ENCODE measurements at places on chromosomes 5 and 9.

- no peak for DNase-seq
Observed at GRCh38 chr9:137965177-137965795, 87.7 kb downstream of the CACNA1B start.

DNA sequence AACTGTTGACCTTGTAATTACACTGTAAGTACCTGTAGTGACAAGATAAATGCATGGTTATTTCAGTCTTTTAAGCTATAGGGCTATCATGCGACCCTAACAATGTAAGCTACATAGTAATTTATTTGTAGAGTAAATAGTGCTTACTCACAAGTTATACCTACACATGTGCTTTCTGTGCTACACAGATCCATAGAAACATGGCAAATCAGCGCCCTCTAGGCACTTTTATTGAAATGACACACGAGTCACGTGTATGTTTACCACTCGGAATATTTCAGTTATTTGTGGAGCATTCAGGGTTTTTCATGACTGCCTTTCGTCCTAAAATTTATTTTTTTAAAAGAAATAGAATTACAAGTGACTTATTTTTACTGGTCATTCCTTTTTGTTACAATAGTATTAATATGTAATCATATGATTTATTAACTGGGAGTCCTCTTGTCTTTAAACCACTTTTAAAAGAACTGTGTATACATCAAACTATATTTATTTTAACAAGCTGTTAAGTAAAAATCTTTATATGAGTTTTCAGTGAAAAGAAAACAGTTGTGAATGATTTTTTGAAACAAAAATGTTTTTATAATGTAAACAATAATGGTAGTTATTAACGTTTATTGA is 1242.3 kb upstream of the WWC1 start:
- DNase-seq = peak; percentile 59

DNA sequence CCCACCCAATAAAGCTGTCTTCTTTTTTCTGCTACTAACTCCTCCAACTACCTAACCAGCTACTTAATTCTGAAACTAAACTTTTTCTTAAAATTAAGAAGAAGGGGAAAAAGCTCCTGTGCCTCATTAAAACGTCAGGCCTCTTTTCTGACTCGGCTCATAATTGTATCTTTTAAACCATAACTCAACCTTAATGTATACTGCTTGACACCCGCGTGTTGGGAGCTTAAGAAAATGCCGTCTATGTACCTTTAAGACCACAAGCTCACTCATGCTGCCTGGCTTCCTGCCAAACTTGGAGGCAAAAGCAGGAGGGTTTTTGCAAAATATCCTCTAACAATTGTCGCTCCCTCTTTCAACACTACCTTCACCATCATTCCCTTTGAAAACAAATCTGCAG is 5.0 kb downstream of the EBF1 start:
- DNase-seq = peak; percentile 94

DNA sequence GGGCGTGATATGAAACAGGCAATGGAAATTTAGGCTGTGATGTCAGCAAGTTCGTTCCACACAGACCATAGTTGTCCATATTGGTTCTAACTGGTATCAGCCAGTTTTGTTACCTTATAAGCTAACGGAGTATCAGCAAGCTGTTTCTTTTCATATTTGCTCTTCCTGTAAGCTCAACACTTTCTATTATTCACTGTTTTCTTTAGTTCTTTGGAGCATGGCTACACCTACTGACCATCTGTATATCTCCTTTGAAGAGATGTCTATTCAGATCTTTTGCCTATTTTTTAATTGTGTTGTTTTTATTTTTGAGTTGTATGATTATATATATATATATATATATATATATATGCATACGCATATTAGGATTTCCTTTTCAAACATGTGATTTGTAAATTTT is 1057.2 kb upstream of the CDH10 start:
- no peak for DNase-seq

- DNase-seq = peak; percentile 64
Observed at GRCh38 chr5:15533129-15533893, 33.3 kb downstream of the FBXL7 start.

- DNase-seq = peak; percentile 57
Observed at GRCh38 chr5:149550268-149550583, 1.0 kb downstream of the CSNK1A1 start.

- no peak for DNase-seq
Observed at GRCh38 chr9:87834357-87834756, 48.3 kb upstream of the SPATA31E1 start.

- peak; percentile 59 for DNase-seq
Observed at GRCh38 chr5:115559524-115559923, 14.9 kb upstream of the FEM1C start.

DNA sequence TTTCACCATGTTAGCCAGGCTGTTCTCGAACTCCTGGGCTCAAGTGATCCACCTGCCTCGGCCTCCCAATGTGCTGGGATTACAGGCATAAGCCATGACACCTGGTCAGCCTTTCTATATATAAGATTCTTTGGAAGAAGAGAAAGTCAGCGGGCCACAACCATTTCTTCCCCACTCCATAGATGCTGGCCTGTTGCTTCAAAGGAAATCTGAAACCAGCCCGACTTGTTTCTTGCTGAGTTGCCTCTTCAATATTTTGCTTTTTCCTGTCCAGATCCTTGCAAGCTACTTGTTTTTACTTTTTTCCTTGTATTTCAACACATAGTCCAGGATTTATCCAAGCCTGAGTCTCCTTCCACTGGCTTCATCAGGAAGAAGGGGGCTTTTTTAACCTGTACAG is 219.5 kb downstream of the CDK5RAP2 start:
- no peak for DNase-seq

DNA sequence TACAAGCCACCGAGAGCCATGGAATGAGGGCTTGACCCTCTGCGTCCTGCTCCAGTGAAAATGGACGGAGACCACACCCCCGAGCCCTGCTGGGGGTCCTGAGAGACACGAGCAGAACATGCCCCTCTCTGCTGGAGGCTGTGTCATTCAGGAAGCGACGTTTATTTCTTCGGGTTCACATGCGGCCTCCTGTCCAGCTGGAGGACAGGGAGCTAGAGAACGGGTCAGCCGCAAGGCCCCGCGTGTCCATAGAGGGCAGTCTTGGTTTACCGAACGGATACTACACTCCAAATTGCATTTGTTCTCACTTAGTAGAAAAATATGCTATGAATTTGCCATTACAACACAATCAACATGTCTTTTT is 36.1 kb downstream of the MRPL36 start:
- peak; percentile 56 for DNase-seq

- no peak for DNase-seq
Observed at GRCh38 chr9:1200847-1201251, 150.7 kb downstream of the DMRT2 start.

DNA sequence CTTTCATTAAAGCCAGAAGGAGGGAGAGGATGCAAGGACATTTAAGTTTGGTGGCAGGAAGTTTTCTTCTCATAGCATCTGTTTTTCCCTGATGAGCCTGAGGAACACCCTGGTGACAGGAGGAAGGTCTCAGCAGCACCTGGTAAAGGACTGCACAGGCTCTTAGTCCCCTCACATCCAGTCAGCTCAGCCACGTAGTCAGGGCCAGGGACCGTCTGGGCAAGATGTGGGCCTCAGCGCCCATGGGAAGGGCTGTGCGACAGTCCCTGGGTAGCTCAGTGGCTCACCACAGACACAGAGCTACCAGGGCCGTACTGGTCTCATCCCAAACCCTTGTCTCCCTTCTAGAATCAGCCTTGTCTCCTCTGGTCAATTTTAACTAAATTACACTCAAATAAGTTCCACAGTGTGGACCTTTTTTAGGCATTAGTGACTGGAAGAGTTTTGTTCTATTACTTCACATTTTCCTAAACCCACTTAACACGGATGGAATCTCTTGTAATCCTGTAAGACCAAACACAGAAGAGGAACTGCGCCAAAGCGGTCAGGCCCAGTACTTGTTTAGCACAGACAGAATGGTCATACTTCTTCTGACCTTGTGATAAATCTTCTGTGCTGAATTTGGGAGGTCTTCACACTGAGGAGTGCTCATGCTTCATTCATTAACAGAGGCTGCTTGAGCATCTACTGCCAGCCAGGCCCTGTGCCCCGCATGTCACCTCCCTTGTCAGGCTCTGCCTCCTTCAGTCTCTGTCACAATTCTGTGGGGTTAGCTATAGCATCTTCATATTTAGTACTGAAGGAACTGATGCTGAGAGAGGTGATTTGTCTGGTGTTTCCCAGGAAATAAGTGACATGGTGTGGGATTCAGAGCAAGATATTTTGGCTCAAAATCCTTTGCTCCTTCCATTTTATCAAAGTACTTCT is 91.4 kb downstream of the ANGPTL2 start:
- DNase-seq = no peak

DNA sequence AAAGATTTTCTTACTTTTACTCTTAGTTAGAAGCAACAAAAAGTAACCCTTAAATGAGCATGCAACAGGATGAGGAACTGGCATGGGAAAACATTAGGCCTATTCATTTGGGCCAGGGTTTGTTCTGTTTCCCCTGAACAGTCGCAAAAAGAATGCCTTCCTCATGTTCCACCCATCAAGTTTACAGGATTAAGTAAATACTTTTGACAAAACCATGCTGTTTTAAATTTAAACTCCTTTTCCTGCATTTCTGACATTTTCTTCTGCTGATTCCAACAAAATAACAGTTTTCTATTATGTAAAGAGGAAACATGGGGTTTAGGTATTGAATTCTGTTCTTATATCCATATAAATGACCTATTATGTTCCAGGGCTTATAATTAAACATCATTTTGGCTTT is 236.6 kb upstream of the ACTBL2 start:
- DNase-seq = no peak

GRCh38 chr5:81409896-81410295 is 16.0 kb upstream of the ACOT12 start:
- DNase-seq = peak; percentile 51

DNA sequence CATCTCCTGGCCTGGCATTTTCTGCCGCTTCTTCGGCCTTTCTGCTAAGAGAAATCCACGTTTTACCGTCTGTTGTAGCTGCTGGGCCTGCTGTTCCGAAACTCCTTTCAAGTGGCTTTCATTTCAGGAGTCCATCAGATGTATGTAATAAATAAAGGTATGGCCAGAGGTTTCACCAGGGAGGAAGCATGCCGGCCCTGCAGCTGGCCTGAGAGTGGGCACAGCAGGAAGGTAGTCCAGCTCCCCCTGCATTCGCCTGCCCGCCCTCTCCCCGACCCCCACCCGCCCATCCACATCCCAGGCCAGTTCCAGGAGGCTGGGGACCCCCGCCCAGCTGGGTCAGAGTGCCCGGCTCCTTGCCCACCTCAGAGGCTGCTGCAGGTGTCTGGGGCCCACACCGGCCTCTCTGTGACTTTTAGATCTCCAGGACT is 46.4 kb upstream of the EXOC3 start:
- no peak for DNase-seq
